ENCODE measurements at places on chromosomes 2 and 18. TPM values are rescaled to one million over a fixed set of nuclear protein-coding genes. Genes with fewer than 3 reads are reported as not detected.

- no peak for DNase-seq
Measured at GRCh38 chr2:74593826-74594772, 39.6 kb downstream of the DOK1 start.

Gene GRB14
- polyA plus RNA-seq: 59.9 TPM

- no peak for DNase-seq
Measured at GRCh38 chr2:105239924-105240323, 1.6 kb upstream of the GPR45 start.

DNA sequence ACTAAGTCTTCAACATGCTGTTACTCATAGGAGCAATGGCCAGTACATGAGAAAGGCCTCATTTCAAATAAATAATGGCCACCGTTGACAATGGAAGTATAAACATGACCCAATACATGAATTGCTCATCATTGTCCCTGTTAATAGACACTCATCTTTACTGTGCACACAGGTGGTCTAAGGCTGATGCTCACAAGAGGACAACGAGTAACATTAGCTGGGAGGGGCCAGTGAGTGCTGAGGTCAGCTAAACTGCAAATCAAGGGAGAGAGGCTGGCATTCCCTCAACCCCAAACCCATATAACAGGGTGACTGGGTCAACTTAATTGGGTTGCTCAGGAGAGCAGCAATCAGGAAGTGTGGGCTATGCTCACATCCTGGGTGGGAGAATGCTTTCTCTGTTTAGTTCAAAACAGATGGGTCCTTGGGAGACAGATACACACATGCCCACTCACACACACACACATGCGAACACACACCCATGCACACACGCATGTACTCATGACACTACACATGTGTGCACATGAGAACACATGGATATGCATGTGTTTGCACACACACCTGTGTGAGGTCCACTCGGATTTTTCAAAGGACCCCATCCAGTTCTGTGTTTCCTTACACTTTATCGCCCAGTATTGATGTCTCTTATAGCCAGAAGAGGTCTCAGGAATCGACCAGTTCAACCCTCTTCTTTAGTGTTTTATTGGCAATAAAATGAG is 172.0 kb downstream of the INHBB start:
- no peak for DNase-seq

Gene ACMSD
- 1.6 TPM for polyA plus RNA-seq

Gene CNDP1
- 0.28 TPM for polyA plus RNA-seq
